ENCODE measurements at places on chromosomes 11 and 22.

DNA sequence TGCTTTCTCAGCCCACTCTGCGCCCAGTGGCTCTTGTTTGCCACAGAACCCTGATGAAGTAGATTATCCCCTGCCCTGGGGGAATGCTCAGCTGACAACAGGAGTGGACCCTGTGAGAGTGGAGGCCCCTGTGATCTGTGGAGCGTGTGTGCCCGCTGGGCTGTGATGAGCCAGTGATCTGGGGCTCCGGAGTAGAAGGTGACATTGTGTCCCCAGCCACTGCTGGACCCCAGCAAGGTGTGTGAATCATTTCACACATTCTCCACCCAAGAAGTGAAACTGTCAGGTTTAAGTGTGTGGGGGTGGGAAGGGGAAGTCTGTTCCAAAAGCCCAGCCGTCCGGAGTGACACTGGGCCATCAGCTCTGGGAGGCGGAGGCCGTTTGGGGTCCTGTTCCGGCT lies 33.1 kb upstream of the GRAMD4 start:
- no peak for DNase-seq

GRCh38 chr22:26783885-26784284 lies 126.5 kb downstream of the MIAT start:
- no peak for DNase-seq

GRCh38 chr11:92329646-92330045 lies 105.0 kb downstream of the FAT3 start:
- no peak for DNase-seq

- no peak for DNase-seq
Measured at GRCh38 chr11:5547982-5548381, 358 bp downstream of the OR52H1 start.

GRCh38 chr22:38850941-38851849 lies 7.4 kb upstream of the NPTXR start:
- DNase-seq: no peak

GRCh38 chr22:36833073-36833472 lies 16.2 kb upstream of the PVALB start:
- DNase-seq: no peak

GRCh38 chr11:33375688-33376311 lies 118.6 kb downstream of the HIPK3 start:
- DNase-seq: no peak

DNA sequence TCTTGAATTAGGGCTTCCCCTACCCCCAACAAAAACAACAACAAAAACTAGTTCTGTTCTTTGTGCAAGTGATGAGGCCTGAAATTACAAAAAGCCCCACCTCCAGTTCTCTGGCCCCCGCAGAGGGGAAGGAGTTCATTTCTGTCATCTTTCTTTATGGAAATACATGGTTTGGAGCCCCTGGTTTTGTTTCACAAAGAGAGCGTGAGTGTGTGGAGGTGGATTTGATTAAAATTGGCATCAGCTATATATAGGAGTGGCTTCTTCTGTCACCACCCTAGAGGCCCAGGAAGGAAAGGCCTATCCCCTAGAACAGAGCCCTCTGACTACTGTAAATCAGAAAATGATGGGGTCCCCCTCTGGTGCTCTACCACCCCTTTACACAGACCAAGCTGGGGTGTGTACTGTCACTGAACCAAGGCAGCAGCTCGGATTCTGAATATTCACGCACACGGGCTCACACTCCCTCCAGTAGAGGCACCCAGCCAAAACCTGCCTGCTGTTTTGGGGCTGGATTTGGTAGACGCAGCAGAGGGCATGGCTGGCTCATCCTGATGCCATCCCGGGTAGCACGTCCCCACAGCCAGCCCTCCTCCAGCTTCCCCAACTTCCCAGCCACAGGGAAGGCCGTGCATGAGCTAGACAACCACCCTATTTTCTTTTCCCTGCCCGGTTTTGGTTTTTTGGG lies 19.4 kb downstream of the RCOR2 start:
- DNase-seq: no peak

GRCh38 chr22:37188901-37189466 lies 937 bp upstream of the C1QTNF6 start:
- DNase-seq: no peak

- DNase-seq: no peak
Measured at GRCh38 chr11:27861706-27862430, 161.6 kb upstream of the BDNF start.

DNA sequence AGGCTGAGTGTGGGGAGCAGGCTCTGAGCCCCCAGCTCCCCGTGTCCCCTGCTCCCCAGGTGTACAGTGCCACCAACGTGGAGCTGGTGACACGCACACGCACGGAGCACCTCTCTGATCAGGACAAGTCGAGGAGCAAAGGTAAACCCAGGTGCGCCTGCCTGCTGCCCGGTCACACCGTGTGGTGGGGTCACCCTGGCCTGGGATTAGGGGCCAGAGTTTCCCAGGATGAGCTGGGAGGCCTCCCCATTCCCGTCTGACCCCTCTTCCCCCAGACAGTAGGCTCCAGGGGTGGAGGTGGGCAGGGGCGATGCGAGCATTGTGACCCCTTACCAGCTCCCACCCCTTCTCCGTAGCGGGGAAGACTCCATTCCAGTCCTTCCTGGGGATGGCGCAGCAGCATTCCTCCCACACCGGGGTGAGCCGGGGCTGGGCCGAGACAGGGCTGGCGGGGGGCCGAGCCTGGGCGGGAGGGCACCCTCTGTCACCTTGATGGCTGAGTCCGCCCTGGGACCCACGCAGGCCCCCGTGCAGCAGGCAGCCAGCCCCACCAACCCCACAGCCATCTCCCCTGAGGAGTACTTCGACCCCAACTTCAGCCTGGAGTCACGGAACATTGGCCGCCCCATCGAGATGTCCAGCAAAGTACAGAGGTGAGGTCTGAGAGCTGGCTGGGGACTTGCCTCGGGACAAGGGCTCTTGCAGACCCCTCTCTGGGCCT lies 3.7 kb upstream of the SSH3 start:
- no peak for DNase-seq

DNA sequence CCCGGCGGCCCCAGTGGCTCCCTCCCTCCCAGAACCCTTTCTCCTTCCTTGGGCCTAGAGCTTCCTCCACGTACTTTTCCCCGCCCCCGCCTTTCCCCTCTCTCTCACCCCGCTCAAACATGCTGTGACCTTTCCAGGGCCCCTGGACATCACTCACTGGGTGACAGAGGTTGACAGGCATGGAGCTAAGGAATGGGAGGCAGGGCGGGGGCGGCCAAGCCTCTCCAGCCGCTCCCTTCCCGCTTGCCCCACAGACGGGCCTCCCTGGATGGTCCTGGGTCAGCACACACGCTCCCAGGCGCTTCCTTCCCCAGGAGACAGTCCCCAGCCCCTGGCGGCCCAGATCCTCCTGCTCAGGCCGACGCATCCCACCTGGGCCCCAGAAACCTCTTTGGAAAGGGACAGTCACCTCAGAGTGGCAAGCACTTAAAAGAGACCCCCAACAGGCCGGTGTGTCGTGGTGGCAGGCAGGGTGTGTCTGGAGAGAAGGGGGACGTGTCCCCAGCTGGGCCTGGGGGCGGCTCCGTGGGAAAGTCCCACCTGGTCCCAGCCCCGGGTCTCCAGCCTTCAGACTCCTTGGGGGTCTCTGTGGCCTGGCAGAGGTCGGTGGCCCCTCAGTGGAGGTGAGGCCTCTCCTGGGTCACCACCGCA lies 8.8 kb downstream of the H19 start:
- DNase-seq: no peak

DNA sequence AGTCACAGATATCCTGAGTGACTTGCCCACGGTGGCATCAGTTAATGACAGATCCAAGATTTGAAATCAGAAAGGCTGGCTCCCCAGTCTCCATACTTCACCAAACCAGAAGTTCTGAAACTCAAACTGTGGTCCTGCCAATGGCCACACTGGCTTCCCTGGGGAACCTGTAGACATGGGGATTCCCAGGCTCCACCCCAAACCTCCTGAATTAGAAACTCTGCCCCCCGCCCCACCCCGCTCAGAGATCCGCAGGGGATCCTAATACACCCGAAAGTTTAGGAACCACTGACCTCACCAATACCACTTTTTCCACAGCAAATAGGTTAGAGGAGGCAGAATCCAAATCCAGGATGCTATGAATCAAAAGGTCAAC lies 15.3 kb downstream of the RTN4RL2 start:
- DNase-seq: no peak

DNA sequence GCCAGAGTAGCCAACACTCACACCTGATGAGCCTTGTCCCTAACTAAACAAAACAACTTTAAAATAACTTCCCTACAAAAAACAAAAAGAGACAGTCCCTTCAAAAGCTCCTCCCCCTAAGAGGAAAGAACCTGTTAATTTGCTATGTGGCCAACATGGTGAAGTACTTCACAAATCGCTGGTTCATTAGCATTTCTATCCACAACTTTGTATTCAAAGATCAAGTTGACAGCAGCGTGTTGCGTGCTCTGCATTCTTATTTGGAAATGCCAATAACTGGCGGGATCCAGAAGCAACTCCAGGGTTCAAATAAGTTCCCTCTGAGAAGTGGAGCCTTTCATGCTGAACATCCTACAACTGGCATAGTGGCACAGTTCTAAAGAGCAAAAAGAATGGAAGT lies 48.6 kb downstream of the CADM1 start:
- DNase-seq: no peak

- DNase-seq: no peak
Measured at GRCh38 chr11:89736566-89736965, 26.5 kb downstream of the TRIM77 start.

DNA sequence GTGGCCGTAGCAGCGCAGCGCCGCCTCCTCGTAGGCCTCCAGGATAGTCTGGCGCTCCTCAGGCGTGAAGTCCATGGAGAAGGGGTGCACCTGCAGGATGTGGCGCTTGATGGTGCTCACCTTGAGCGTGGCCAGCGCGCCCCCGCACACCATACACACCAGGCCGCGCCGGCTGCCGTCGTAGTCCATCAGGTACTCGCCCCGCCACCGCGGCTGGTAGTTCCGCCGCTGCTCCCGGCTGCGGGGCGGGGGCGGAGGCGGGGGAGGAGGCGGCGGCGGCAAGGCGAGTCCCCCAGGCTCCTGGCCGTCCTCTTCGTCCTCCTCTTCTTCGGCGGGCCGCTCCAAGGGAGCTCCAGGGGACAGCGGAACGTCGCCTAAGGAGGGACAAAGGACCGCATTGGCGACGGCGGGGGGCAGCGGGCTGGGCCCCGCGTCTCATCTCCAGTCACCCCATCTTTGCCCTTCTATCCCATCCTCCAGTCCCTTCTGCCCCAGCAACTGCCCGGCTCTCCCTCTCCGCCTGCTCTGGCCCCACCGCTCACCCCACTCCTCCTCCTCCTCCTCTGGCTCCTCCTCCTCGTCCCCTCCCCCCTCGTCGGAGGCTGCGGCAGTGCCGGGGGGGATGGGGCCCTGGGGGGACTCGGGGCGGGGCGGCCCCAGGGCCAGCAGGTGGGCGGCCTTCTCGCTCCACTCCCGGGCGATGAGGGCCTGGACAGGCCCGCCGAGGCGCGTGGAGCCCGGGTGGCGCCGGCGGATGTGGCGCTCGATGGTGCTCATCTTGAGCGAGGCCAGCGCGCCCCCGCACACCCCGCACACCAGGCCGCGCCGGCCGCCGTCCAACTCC lies 4.9 kb downstream of the ZFTA start:
- no peak for DNase-seq

DNA sequence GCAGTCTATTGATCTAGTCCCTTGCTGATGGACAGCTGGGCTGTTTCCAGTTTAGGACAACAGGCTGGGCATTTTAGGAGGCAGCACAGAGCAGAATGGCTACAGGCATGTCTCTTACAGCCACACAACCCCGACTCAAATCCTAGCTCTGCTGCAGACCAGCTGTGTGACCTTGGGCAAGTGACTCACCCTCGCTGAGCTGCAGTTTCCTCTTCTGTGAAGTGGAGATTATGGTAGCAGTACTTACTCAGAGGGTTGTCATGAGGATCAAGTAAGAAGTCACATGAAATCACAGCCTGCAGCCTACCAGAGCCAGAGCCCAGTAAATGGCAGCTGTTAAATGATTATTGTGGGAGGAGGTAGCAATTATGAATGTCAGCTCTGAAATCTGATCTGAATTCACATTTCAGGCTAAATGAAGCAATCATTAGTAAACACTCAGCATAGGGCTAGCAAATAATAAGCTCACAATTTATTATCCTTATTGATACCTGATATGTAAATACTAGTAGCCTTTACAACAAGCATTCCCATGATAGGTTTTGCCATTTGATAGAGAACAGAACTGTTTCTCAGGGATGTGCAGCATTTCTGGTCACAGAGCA lies 58.9 kb downstream of the MYEOV start:
- DNase-seq: peak; percentile 37

DNA sequence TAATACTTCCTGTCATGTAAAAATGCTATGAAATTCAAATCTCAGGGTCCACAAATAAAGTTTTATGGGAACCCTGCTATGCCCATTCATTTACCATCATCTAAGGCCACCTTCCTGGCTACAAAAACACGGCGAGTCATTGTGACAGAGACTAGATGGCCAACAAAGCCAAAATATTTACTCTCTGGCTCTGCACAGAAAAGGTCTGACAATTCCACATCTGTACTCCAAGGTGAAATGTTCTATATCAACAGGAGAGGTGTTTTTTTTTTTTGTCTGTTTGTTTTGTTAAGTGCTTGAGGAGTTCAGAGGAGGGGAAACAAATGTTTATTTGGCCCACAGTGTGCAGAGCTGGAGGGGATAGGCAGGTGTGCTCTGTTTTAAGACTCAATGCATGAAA lies 18.6 kb upstream of the TMA7B start:
- DNase-seq: no peak

DNA sequence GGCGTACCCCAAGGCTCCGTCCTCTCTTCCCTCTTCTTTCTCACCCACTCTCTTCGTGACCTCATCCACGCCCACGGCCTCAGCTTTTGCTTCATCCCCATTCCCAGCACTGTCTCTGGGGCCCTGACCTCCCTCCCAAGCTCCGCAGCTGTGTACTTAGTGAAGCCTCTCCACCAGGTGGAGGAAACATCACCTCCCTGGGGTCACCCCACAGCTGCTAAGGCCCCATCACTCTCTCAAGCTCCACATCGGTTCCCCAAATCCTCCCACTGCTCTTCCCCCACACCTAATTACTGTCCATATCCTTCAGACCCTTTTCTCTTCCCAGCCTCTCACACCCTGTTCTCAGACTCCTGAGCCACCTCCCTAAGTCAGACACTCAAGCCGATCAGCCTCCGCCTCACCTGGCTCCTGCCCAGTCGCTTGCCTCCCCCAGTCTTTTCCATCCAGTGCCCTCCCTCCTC lies 7.9 kb upstream of the SYT7 start:
- DNase-seq: peak; percentile 9

DNA sequence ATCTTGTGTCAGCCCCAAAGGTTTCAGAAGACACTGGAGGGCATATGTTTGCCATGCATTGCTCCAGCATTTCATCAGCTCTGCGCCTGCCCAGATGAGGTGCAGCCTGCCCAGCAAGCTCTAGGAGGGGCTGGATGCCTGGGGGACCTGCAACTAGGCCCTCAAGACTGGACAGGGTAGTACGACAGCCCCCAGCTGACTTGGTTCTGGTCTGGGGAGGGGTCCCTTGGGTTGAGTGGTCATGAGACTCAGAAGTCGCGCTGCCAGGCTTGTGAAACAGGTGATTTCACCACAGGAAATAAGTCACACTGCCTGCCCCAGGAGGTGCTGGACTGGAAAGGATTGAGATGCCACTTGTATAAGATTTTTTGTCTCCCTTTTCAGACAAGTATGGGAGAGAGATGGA lies 23.4 kb downstream of the TPBGL start:
- no peak for DNase-seq

GRCh38 chr11:101083335-101083734 lies 46.3 kb downstream of the PGR start:
- no peak for DNase-seq
